ENCODE measurements at places on chromosomes 2 and 18.
A peak's percentile ranks its signal among the peaks of the same experiment; 100 is the strongest.

DNA sequence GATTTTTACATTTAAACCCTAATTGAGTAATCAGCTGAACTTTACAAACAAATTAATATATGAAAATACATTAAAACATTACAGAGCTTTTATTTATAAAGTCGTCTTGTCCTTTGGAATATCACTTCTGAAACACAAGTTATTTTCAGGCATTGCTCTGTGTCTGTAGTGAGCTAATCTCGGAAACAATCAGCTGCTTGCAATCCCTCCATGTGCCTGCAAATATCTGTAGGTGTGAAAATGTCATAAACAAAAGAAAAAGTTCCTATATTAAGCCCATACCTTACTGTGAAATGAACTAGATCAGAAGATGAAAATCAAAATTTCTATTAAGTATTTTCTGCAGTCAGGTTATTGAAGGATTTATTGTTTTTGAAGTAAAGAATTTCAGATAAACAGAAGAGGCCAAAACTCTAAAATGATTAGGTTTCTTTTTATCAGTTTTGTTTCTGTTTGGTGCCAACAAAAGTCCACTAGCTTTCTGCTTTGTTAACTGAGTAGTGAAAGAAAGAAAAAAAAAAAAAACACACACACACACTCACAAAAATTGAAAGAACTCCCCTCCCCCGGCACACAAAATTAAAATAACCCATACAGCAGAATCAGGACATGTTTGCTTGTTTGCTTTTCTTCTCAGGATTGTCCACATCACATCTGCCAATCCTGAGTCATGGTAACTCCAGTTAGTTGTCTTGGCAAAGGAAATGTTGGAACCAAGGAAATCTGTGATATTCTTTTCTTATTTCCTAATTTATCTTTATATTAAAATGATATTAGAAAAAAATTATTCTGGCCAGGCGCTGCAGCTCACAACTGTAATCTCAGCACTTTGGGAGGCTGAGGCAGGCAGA, 627.0 kb upstream of the SLC39A10 start:
- DNase-seq: no peak

DNA sequence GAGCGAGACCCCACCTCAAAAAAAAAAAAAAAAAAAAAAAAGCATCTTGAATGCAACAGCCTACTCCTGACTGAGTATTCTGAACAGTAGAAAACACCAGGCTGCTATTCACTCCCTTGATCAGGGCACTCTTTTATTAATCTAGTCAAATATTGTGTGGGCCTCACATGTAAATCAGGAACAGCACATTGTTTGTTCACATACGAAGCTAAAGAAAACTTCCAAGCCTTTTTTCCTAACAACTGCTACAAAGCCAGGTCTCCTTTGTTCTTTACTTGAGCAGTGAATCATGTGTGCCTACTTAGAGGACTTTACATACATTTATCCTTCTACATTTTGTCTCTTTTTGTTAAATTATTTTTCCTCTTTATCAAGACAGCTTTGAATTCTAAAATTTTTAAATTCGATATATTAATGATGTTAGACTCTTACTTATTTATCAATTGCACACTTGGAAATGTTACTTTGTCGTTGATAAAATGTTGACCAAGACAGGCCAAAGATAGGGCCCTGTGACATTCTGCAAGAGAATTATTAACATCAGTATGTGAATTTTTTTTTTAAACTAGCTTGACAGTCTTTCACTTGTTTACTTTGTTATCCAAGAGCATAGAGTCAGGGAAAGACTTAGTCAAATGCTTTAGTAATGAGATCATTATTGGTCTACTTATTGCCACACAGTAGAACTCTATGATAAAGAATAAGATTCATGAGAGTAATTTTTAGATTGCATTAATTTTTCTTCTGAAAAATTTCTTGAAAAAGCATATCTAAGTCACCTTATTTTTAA, 13.2 kb downstream of the SPATS2L start:
- no peak for DNase-seq

DNA sequence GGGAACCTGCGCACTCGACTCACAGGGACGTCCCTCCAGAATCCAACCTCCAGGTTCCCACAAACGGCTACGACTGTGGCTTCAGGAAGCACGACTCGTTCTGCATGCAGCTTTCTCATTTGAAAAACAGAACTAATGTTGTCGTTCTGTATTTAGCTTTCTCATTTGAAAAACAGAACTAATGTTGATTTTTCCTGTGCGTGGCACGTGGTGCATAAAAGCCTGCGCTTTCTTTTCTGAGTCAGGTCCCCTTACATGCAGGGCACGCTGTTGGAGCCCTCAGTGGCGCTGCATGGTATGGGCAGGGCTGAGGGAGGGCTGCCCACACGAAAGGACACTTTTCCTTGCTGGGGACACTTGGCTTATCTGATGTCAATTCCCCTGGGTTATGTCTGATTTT, 124.3 kb downstream of the TMEM18 start:
- no peak for DNase-seq

- no peak for DNase-seq
These were observed 891 bp upstream of the FTCDNL1 start for GRCh38 chr2:199851883-199852282.

DNA sequence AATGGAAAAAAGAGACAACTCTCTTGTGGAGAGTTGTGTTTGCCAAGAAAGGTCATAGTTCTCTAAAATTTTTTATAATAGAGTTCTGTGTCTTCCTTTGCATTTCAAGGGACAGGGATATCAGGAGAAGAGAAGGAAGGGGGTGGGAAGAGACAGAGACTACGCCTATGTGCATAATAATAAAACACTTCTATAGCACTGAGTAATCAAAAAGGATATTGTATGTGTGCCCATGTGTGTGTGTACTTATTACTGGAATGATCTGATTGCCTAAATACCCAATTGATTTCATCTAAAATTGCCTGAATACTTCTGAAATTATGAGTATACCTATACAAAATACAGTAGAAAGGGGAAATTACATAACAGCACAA, 803.7 kb upstream of the ACVR2A start:
- no peak for DNase-seq

DNA sequence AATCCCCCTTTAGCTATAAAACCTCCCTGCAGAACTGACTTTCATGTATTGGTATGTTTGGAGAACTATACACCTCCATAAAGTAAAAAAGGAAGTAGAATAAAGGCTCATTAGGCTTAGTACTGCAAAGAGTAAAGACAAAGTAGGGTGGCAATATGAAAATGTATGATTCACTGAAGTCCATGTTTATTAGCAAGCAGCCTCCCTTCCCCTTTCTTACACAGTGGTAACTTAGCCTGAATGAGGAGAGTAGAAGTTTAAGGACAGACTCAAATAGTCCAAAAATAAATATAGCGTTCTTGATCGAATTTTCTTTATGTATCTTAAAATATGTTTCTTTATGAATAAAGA, 1.5 kb downstream of the ZNF804A start:
- peak; percentile 64 for DNase-seq

DNA sequence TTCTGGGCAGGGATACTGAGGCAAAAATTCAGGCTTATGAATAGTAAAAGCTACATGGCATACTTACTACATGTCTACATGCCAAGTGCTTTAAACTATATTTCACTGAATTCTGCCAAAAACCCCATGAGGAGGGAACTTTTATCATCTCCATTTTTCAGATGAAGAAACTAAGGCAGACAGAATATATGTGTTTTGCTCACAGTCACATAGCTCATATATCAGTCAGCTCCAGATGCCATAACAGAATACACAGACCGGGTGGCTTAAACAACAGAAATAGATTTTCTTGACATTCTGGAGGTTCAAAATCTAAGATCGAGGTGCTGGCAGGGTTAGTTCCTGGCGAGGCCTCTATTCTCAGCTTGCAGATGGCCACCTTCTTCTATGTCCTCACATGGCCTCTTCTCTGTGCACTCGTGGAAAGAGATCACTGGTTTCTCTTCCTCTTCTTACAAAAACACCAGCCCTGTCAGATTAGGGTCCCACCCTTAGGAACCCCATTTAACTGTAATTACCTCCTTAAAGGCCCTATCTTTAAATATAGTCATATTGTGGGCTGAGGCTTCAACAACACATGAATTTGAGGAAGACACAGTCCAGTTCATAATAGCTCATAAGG, 27.1 kb upstream of the CREB1 start:
- no peak for DNase-seq

- no peak for DNase-seq
These were observed 206.6 kb downstream of the HAUS1 start for GRCh38 chr18:46310675-46311345.

GRCh38 chr2:109127556-109127955, 1.4 kb upstream of the SH3RF3 start:
- DNase-seq: no peak

- DNase-seq: no peak
These were observed 21.9 kb downstream of the CRACDL start for GRCh38 chr2:98913916-98914712.

DNA sequence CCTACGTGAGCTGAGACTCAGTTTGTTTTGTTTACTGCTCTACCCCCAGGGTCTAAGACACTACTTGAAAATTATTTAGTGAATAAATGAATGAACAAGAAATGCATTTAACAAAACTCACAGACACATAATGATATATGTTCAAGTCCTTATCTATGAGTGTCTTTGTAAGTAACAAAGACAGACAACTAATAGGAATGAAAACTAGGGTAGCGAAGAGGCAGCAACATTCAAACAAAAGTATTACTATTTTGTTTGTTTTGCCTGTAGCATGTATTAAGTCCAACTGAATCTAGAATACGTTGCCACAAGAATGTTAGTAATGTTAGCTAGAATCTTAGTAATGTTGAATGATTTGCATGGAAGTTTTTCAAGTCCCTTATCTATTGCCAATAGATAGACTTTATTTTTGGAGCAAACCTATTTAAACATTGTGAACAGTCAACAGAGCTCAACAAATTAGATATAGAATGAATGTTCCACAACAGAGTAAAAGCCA, 144.8 kb upstream of the VWC2L start:
- DNase-seq: no peak

- no peak for DNase-seq
These were observed 10.1 kb upstream of the SANBR start for GRCh38 chr2:61055557-61055956.

DNA sequence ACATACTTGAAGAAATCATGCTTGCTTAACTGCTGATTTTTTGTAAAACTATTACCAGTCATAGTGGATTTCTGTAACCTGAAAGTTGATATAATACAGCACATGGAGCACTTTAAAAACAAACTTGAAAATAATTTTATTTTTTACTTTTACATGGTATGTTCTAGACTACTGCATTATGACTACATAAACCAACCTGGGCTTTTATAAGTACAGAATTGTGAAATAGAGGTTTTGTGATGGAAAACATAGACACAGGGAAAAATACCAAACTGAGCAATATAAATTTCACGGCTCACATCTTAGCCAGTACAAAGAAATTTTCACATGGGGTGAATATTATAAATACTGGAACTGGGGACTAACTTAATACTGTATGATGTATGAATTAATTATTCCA, 59.3 kb upstream of the CTIF start:
- no peak for DNase-seq

- DNase-seq: no peak
These were observed 83.8 kb upstream of the CCDC85A start for GRCh38 chr2:56099963-56100362.

DNA sequence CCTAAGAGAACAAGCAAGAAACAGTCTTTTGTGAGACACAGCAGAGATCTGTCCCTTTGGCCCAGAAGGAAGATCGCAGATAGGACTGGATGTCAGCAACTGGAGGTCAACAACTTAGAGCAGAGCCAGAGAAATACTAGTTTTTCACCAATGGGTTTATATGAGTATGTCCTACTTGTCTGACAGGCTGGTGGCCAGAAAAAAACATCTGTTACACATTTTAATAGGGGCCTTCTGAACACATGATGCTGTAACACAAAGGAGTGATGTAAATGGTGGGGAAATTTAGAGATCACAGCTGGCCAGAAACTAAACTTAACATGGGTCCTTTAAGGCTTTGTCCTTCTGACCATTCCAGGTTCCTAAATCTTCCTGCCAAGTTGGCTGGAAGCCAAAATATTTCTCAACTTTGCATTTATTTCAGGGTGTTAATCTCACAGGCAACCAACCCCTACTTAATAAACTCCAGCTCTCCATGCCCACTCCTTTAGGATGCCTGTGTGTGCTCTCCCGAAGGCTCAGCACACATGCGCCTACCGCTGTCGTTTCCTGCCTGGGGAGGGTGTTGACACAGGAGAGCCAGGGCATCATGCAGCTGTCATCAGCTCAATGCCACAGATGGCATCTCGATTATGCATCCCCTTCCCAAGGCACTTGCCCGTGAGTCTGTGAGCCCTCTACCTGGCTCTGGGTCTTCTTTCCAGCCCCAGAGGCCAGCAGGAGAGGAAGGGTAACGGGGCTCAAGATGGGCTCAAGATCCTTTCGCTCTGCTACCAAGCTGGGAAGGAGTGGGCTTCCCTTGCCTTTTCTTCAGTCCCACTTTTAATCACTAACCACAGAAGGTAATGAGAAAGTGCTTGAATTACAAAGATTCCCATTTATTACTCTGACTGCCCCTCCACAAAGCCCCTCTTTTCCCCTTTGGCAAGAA, 252.5 kb downstream of the ETAA1 start:
- DNase-seq: no peak

GRCh38 chr2:832635-833034, 118.0 kb upstream of the SNTG2 start:
- DNase-seq: no peak

DNA sequence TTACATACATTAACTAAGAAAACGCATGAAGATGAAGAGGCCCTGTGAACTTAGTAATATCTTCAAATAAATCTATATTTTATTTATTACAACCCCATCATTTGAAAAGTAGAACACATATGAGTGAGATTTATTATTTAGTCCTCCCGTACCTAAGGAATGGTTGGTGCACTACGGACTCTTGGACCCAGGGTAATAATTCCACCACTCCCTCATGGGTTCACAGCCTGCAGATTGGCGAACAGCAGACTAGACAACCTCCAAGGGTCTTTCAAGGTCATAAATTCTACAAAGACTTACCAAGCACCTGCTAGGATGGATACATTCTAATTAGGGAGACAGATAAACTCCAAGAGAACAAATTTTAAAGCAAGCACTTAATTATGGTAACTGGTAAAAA, 51.6 kb downstream of the GALNT14 start:
- DNase-seq: no peak

GRCh38 chr2:236665572-236666118, 96.0 kb downstream of the ACKR3 start:
- DNase-seq: no peak

DNA sequence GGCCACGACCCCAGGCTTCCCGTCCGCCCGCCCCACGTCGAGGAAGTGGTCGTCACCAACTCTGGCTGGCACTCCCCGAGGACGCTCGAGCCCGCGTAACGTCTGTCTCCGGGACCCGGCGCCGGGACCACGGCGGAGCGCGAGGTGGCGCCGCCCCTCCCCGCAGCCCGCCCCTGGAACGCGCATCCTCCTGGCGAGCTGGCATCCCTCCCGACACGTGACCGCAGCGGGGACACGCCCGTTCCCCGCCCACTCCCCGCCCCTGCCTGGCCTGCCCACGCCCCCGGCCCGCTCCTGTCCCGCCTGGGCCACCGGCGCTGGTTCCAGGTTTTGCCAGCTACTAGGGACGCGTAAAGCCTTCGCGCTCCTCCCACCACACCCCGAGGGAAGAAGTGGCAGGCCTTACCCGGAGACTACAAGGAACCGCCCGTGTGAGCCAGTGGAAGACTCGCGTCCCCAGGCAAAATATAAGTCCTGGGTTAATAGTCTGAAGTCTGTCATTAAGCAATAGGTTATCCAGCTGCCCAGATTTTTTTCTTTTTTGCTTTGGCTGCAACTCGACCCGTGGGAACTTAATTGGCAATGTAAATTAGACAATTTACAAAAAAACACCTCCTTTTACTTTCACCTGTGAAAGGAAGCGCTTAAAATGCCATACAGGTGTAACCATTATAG, at the start of gene OSBPL1A:
OSBPL1A (minus strand) TSS at position 131 of the 675 bp plus-strand sequence. CDS start 20,291 bp downstream, outside the sequence.
- peak; percentile 96 for DNase-seq

- DNase-seq: peak; percentile 46
These were observed 176.1 kb downstream of the CAPN13 start for GRCh38 chr2:30631051-30631671.

GRCh38 chr2:20674974-20675679, 8.2 kb downstream of the GDF7 start:
- DNase-seq: no peak
